Activated CD8-positive, alpha-beta T cell treated with anti-CD3 and anti-CD28 coated beads for 36 hours (primary cell): ENCODE measurements at places on chromosomes 1 and 21.

- peaks cover 6% of the 10 kb centered on the region for H3K36me3 ChIP-seq
- no peak for DNase-seq
- H3K27ac ChIP-seq, result no peak overlapping the region
- peaks cover 20% of the 10 kb centered on the region for H3K27me3 ChIP-seq
- H3K4me3 ChIP-seq, result no peak overlapping the region
These were observed 2.2 kb upstream of the FH start for GRCh38 chr1:241521718-241522117.

DNA sequence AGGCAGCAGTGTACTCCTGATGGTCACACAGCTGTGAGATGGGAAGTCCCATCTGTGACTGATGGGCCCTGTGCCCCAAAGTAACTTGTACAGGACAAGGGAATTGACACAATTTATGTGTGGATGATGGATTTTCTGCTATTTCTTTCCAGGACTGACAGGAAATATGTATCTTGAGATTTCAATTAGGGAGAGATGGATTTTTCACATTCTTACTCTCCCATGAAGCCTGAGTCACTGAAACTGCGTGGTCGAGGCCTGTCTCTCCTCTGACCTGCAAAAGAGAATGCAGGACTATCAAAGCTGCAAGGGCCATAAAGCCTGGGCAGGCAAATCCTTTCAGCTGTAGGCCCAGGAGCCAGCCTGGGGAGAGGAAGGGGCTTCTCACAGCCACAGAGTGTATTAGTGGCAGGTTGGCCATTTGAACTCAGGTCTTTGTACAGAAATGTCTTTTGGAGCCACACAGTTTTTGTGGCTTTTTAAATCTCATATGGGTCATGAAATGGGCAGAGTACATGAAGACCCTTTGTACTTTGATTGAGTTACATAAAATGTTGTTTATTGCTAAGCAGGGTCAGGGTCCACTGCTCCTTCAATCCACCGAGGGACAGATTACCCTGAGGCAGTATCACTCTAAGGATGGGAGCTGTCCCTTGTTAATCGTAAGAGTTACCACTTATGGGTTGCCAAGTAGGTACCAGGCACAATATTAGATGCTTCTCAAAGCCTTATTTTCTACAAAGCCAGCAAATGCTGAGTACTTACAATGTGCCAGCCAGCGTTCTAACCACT, 14.8 kb downstream of the ALX3 start:
- H3K4me1 ChIP-seq, result no peaks in the 10 kb centered on the region
- no peak overlapping the region for H3K4me3 ChIP-seq
- no peak for DNase-seq
- H3K36me3 ChIP-seq, result peaks cover 37% of the 10 kb centered on the region
- no peak overlapping the region for H3K27ac ChIP-seq

- no peaks in the 10 kb centered on the region for H3K4me1 ChIP-seq
- no peak overlapping the region for H3K4me3 ChIP-seq
- no peak overlapping the region for H3K27ac ChIP-seq
- DNase-seq, result no peak
- H3K27me3 ChIP-seq, result no peaks in the 10 kb centered on the region
These were observed 20.5 kb downstream of the COL6A1 start for GRCh38 chr21:46001821-46002681.

DNA sequence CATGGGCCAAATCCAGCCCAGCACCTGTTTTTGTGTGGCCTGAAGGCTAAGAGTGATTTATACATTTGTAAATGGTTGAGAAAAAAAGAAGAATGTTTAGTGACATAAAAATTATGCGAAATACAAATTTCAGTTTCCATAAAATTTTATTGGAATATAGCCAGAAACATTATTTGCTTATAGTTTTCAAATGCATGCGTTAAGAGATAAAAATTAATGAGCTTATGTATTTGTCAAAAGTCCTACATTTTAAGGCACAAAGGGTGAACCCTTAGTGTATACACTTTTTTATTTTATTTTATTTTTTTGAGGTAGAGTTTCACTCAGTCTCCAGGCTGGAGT, 2.1 kb downstream of the MORC3 start:
- H3K4me3 ChIP-seq, result peak overlapping the region; percentile 94
- no peak for DNase-seq
- H3K4me1 ChIP-seq, result peaks cover 36% of the 10 kb centered on the region

DNA sequence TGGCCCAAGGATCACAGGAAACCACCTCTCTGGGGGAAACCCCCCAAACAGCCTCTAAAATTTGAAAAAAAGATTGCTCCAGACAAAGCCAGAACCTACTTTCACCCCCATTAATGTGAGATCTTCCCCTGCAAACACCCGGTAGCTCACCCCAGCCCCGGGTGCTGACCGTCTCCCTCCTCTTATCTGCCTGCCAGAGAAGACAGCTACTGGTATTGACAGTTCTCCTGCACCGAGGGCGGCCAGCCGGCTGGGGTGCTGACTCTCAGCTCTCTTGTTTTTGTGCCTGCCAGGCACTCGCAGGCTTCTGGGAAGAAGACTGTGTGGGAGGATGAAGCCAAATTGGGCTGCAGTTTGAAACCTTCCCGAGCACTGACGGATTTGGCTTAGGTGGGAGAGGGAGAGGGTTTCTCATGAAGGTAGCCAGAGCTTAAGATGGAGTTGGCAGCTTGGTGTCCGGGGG, 48.2 kb downstream of the RASSF5 start:
- H3K36me3 ChIP-seq, result peaks cover 32% of the 10 kb centered on the region
- H3K27ac ChIP-seq, result peak overlapping the region; percentile 97
- peak; percentile 67 for DNase-seq
- H3K4me1 ChIP-seq, result peaks cover 53% of the 10 kb centered on the region

DNA sequence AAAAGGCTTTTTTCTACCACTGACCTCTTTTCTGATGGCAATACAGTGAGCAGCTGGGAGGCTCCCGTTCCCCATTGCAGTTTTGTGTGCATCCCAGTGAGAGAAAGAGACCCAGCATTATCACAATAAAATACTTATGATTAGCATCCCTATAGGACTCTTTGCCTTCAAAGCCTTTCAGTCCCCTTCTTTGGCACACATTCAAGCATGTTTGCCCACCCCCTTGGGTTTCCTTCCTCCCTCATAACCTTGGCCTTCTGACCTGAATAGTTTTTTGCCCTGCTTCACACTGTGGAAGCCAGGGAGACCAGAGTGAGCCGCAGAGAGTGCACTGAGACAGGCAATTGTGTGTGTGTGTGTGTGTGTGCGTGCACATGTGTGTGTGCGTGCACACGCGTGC, 13.2 kb upstream of the PLXNA2 start:
- H3K36me3 ChIP-seq, result no peaks in the 10 kb centered on the region
- H3K4me1 ChIP-seq, result no peaks in the 10 kb centered on the region
- peaks cover 26% of the 10 kb centered on the region for H3K27me3 ChIP-seq
- no peak overlapping the region for H3K4me3 ChIP-seq
- DNase-seq, result no peak
- H3K27ac ChIP-seq, result no peak overlapping the region
